ENCODE measurements at places on chromosomes 5 and 9.

GRCh38 chr5:123696921-123697341, 185.0 kb downstream of the CSNK1G3 start:
- DNase-seq: no peak

DNA sequence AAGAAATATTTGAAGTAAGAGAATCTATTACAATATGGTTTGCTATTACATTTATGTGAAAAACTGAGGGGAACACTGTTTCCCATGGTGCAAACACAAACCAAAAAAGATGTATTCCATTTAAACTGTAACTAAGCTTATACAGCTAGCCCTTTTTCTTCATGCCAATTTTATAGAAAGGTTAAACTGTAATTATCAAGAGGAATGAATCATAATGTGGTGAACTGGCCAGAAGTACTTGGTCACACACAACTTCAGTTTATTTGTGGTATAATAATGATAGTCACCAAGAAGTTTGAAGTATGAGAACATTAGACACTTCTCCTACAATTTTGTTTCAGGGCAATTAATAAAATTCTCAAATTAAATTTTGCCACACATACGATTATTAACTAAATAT, 177.9 kb downstream of the XRCC4 start:
- no peak for DNase-seq

- DNase-seq: no peak
Measured at GRCh38 chr5:56465769-56466135, 232.6 kb upstream of the ANKRD55 start.

- DNase-seq: no peak
Measured at GRCh38 chr5:37615184-37615583, 224.7 kb downstream of the GDNF start.

DNA sequence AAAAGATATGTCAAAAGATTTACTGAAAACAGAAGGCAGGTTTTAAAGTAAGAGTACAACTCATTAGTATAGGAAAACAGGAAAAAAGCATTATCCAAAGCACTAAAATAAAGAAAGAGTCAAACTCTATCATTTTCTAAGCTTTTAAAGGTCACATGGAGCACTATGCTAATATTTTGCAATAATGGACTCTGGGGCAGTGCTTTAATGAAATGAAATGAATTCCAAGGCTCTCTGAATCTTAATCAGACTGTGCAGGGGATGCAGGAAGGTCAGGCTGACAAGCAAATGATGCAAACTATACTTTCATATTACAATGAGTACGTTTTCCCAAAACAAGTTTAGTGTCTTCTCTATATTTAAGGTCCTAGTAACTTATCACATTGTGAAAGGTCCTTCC, 981.9 kb upstream of the DMAC1 start:
- DNase-seq: no peak

DNA sequence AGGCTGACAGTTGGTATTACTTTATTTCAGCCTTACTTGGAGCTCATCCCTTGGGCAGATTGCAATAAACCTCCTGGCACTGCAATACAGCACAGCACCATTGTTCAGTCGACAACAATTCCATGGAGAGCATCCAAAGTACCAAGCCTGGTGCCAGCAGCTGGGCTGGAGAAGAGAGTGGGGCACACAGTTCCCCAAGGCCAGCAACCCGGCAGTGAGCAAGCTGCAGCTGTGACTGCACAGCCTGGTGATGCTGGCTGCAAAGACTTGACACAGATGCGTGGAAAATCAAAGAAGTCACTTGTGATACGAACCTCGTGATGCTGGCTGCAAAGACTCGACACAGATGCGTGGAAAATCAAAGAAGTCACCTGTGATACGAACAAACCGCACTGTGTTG, 125.4 kb downstream of the ATPSCKMT start:
- no peak for DNase-seq

- no peak for DNase-seq
Measured at GRCh38 chr5:178106556-178107239, 6.6 kb upstream of the N4BP3 start.

- DNase-seq: no peak
Measured at GRCh38 chr9:61668846-61669245, 479.0 kb downstream of the SPATA31A7 start.

GRCh38 chr9:93446073-93446472, 5.4 kb upstream of the FAM120A start:
- DNase-seq: no peak

DNA sequence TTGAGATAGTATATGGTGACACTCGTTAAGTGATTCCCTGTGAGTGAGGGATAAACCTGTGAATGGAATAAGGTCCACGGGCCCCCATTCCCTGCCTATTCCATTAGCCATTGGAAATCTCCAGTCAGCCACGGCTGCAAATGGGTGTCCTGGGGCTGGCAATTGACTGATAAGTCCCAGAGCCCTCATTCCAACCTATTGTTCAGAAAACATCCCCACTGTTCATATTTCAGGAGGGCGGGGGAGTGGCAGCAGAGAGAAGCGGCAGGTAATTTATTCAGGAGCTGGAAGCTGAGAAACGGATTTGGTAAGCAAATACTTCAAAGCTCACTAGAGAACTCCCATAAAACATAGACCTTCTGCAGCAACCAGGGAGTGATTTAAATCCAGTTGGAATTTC, 42.0 kb downstream of the TMEM174 start:
- no peak for DNase-seq

DNA sequence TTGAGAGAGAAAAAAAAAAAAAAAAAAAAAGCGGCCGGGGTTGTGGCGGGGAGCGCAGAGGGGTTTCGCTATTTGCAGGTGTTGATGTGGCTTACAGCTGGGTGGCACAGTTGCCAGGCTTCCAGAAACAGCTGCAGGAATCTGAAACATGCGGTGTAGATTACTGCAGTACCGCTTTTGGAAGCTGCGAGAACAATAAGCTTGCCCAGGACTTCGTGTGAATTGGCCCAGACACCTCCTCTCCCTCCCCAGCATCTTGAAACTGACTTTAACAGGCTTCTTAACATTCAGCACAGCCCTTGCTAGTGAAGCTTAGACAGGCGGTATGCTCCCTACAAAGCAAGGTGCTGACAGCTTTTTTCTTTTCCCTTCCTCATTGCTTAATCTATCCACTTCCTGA, 104.0 kb downstream of the ATP10B start:
- DNase-seq: no peak
